Stimulated activated CD8-positive, alpha-beta memory T cell treated with anti-CD3 and anti-CD28 coated beads, Interleukin-15, amount 100 ng/mL, for 48 hours (primary cell): ENCODE measurements at places on chromosomes 7 and 10.

GRCh38 chr10:121465215-121465614, 133.0 kb downstream of the FGFR2 start:
- DNase-seq, result no peak

- DNase-seq, result no peak
Measured at GRCh38 chr10:33876584-33877400, 542.3 kb upstream of the NRP1 start.

DNA sequence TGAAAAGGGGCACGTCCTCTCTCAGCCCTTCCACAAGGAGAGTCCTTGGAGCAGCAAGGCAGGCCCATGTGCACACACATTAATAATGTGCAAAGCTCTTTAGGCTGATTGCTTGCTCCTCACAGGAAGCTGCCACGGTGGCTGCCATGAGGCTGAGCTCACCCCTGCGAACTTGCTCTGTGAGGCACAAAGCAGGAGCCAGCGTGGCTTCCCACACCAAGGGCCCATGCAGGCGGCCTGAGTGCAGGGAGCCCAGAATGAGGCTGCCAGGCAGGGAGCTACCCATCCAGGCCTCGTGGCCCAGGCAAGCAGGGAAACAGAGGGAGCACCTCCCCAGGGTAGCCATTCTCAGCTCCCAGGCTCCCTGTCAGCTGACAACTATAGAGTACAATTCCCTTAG, 242.9 kb downstream of the GRID1 start:
- no peak for DNase-seq

- DNase-seq, result no peak
Measured at GRCh38 chr7:87213811-87214210, 5.7 kb downstream of the TMEM243 start.

DNA sequence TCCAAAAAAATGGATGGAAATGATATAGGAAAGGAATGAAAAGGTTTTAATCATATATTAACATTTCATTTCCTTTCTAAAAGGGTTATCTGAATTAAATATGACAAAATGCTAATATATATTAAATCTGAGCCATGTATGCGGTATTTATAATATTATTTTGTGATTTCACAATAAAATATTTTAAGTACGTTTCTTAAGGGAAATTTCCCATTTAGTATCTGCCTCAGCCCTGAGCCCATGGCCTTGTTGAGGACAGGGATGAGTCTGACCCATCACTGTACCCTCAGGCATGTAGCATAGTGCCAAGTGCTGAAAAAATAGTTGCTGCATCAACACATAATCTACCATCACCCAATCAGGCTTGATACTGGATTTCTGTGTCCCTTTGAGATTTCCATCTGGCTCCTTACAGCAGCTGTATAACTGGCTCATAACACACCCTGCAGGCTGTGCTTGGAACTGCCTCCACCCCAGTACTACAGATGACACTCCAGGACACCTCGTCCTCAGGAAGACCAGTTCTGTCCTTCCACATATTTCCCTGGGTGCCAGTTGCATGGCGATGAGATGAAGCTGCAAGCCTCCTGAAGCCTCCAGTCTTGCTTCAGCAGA, 59.4 kb upstream of the ASAH2 start:
- no peak for DNase-seq

DNA sequence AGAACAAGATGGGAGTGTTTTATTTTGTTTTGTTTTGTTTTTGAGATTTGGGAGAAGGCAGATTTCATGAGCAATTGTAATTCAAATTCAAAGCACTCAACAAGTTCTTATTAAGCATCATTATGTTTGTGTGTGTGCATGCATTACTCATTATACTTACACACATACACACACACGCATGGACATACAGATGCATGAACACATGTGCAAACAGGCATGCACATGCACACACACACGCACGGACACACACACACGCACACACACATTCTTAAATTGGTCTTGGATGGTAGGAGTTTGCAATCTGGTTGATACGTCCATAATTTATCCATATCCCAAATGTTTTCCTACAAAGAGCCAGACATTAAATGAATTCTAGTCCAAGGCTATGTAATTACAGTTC, 702.8 kb downstream of the INHBA start:
- DNase-seq, result no peak

DNA sequence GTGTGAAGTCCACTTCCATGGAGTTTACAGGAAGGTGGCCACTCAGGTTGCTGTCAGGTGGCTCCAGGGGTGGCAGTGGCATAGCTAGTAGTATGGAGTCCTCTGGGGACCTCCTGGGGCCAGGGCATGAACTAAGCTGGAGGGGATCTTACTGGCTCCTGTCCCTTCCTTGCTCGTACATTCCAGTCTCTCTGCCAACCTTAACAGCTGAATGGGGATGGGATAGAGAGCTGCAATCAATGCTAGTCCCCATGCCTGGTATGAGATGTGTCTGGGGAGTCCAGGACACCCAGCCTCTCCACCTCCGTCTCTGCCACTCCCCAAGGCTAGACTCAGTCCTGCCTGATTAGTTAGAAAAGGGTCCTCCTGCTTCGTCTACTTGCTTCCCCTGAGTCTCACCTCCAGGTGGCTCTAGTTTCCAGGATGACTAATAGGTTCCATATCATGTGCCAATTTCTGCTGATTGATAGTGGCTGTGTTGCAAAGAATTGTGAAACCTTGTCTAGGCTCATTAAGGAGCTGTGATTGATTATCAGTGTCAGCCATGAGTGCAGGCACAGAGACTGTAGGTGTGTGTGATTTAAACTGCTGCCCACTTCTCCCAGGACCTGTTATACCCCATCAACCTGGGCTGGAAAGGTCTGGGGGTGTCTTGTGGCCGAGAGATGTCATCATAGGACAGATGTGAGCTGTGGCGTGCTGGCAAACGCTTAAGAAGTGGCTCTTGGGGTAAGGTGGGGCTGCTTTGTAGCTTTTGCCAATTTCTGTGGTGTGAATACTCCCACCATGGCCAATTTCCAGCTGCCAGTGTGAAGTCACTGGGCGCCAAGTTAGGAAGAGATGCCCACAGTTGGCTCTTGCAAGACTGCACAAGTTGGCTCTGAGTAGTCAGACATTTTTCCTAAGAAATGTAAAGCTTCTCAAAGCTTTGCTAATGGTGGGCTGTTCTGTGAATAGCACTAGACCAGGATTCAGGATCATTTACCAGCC, 59.8 kb downstream of the COL13A1 start:
- no peak for DNase-seq

GRCh38 chr10:132977807-132978206, 35.4 kb upstream of the CFAP46 start:
- DNase-seq, result no peak

- no peak for DNase-seq
Measured at GRCh38 chr10:13867822-13868221, 281.1 kb downstream of the PRPF18 start.

DNA sequence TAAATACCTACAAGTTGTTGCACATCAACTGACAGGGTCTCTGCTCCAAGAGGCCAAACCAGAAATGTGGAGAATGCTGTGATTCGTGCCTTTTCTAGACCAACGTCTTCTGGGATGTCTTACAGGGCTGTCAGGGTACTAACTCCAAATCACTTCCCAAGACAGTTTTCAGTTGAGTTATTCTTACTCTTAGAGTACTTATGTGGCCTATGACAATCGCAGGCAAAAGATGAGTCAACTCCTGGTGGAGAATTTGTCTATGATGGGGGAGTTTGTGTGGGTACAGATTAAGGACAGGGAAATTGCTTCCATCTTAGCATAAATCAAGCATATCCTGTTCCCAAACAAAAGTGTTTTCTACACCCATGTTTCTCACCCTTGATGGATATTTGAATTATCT, 734.8 kb downstream of the TNS3 start:
- no peak for DNase-seq

GRCh38 chr10:73408061-73408460, 5.8 kb downstream of the ANXA7 start:
- no peak for DNase-seq

- DNase-seq, result no peak
Measured at GRCh38 chr7:150784120-150784736, 15.9 kb downstream of the TMEM176B start.

DNA sequence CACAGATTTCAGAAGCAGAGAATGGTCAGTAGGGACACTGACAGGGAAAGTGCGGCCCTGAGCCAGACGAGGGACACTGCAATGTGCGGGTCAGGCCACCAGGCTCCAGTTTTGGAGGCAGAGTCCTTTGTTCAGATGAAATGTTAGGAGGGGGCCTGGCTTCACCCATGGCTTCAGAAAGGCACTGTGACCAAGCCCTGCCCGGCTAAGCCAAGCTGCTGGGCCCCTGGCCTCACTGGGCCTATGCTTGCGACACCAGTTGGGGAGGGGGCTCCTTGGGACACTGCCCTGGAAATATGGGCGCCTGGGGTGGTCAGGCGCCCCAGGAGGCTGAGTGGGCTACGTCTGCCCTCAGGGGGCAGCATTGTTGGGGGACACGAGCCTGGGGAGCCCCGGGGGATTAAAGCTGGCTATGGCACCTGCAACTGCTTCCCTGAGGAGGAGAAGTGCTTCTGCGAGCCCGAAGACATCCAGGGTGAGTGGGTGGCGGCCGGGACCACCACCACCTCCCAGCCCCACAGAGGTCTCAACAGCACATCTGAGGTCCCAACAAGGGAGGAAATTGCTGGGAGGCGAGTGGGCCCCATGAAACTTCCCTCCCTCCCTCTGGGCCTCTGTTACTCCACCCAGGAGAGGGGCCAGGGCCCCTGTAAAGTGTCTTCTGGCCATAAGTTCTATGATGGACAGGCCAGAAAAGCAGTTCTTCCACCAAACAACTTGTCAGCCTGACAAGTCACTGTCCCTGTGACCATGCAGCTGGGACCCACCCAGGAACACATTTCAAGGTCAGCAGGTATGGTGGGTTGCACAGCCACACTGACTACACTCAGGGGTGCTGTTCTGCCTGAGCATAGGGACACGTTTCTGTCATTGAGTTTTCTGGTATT, 24.8 kb upstream of the CSGALNACT2 start:
- no peak for DNase-seq

GRCh38 chr10:46308666-46309450, 22.1 kb downstream of the ANTXRL start:
- no peak for DNase-seq

DNA sequence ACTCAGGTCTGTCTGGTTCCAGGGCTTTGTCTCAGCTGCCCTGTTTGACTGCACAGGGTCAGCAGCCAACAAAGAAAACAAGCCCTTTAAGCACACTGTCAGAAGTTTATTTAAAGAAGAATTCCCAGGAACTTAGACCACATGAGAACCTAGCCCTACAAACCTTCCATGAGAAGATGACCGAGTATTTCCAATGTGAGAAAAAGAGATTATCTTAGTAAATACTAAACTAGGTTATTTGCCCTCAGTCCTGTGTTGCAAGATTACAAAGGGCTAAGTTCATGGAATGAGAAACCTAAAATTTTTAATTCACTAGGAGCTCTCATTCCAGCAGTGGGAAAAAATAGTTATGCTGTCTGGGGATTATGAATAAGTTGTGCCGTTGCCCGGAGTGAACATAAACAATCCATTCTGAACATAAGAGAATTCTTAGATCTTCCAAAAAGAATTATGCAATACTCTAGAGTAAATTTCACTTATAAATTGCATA, 46.7 kb downstream of the NOC3L start:
- DNase-seq, result no peak

DNA sequence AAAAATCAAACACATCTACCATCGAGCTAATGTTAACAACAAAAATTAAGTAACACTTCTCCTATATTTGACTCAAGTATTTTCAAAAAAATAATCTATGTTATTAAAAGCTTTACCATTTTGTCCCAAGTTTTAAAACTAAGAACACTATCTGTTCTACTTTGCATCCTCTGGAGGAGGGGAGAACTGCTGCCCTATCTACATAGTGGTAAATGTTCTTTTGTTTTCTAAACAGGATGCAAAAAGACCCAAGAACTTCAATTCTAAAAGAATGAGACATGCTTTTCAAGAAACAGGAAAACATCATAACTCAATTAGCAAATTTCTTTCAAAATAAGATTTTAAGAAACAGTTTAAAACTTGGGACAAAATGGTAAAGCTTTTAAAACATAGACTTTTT, 14.8 kb downstream of the SLC26A3 start:
- DNase-seq, result no peak

DNA sequence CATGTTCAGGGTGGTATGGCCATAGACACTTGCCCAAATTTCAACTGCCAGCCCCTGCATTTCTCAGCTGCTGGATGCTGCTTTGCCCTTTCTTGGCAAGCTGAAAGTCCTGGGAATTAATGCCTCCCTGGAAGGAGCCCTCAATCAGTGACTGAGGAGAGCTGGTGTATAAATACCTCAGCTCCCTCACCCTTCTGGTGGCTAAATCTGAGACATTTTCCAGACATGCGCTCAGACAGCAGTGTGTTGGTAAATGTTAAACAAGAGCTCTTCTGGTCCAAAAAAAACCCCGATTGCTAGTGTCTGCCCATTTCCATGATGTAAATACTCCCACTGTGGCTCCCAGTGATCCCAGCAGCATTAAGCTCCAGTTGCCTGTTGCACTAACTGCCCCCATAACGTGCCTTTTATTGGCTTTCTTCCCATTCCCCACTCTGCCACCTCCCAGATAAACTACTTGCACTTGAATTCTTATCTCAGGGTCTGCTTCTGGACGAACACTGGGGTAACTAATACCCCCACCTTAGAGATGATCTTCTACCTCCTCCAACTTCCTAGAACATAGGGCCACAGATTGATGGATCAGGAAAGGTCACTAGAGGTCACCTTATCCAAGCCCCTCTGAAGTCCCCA, 6.7 kb upstream of the MYH16 start:
- DNase-seq, result no peak

- no peak for DNase-seq
Measured at GRCh38 chr7:138167222-138167621, 91.0 kb downstream of the AKR1D1 start.

DNA sequence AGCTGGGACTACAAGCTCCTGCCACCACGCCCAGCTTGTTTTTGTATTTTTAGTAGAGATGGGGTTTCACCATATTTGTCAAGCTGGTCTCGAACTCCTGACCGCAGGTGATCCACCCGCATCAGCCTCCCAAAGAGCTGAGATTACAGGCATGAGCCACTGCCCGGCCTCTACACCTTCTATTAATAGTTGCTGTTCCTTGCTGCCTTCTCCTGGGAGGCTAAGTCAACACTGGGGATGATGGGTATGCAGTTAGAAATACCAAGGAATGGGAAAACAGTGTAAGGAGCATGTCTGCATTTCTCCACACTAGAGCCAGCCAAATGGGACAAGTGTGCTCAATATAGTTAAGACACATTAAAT, 97.3 kb upstream of the PDLIM1 start:
- DNase-seq, result no peak

DNA sequence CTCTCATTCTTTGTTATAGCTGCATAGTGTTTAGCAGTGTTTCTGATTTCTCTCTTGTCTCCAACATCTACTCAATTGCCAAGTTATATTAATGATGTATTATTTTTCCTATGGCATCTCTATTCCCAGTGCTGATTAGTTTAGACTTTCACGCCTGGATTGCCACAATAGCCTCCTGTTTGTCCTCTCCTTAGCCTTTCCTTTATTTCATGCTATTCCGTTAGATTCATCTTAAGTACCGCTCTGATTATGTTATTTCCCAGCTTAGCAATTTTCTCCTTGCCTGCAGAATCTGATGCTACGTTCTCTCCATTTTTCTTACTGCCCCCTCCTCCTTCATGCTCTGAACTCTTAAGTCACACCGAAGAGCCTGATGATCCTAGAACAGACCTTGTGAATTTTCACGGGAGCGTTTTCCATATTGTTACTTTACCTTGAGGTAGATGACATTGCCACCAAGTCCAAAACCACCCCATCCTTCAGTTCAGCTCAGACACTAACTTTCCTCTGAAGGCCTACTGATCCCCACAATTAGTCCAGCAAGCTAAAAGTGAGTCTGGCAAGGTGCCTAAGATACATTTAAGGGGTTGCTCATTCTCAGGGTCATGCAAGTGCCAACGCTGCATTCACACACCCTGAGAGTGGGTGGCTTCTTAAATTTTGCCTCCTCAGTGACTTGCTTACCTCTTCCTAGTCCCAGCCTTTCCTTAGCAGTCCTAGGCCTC, 6.6 kb upstream of the NRF1 start:
- no peak for DNase-seq
